ENCODE measurements at places on chromosomes 4 and X.

- DNase-seq = no peak
Observed at GRCh38 chr4:25878676-25879075, 15.9 kb upstream of the SEL1L3 start.

DNA sequence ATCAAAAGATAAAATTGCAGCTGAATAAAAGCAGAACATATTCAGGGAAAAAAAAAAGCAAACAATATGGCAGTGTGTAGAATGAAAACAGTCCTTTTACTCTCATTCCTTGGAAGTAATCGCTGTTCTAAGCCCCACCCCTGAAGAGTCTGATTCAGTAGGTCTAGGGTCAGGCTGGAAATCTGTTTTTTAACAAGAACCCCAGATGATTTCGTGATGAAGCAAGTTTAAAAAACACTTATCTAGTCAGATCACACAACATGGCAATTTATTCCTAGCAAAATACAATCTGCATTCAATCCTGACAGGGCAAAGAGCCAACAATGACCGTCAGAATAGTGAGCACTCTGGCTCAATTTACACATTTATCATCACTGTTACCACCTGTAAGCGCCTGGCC, 16.1 kb downstream of the FAM120C start:
- DNase-seq = no peak

- no peak for DNase-seq
Observed at GRCh38 chr4:80631861-80632260, 296.3 kb downstream of the CFAP299 start.

DNA sequence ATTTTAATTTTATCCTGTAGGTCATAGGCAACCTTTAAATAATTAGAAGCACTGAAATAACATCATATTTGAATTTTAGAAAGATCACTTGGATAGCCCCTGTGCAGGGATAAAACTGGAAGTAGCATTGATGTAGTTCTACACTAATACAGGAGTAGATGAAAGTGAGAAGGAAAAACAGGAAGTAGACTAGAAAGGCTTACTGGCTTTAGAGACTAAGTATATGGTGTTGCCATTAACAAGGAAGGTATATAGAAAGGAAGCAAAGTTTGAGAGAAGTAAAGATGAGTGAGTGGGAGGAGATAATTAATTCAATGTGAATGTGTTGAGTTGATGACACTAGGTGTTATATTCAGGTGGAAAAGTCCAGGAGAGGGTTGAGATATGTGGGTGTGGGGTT, 73.1 kb upstream of the EPGN start:
- DNase-seq = no peak

DNA sequence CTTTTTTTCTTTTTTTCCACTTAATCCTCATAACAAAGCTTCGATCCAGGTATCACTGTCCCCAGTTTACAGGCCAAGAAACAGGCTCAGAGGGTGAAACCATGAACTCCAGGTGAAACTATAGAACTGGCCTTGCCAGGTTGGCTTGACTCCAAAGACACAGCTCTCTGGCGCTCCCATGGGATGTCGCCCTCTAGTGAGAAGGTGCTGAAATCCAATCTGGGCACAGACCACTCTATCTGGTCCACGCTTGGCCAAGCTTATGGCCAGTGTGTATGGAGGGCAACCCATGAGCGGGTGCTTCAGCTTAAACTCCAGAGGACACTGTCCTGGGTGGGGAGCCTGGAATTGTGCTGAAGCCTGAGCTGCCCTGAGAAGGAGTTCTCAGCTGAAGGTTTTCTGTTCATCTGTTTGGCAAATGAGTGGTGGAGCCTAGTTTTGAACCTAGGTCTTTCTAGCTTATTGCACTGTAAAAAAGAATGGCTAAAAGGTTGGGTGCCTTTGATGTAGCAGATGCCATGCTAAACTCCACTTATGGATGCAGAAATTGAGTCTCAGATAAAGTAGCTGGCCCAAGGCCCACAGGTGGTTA, 70.5 kb downstream of the SEL1L3 start:
- DNase-seq = peak; percentile 47
